ENCODE measurements at places on chromosomes 16 and 17.

GRCh38 chr17:8004899-8005298, 2.5 kb downstream of the GUCY2D start:
- DNase-seq = no peak

GRCh38 chr16:46830417-46830901, 521 bp downstream of the C16orf87 start:
- peak; percentile 51 for DNase-seq

DNA sequence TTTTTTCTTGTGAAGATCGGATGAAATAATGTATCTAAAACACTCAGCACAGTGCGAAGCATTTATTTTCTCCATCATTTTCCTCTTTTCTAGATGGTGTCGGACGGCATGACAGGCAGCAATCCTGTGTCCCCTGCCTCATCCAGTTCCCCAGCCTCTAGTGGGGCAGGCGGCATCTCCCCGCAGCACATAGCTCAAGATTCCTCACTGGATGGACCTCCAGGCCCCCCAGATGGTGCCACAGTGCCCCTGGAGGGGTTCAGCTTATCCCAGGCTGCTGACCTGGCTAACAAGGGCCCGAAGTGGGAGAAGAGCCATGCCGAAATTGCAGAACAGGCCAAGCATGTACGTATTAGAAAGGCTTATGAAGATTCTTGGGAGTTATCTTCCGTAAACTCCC, 5.0 kb downstream of the SRCAP start:
- no peak for DNase-seq

GRCh38 chr17:50123649-50124349, 6.2 kb downstream of the SAMD14 start:
- DNase-seq = no peak

- DNase-seq = no peak
These were observed 20.7 kb downstream of the TOM1L2 start for GRCh38 chr17:17951524-17951923.

- no peak for DNase-seq
These were observed 65.7 kb downstream of the CCDC182 start for GRCh38 chr17:57679356-57679755.

DNA sequence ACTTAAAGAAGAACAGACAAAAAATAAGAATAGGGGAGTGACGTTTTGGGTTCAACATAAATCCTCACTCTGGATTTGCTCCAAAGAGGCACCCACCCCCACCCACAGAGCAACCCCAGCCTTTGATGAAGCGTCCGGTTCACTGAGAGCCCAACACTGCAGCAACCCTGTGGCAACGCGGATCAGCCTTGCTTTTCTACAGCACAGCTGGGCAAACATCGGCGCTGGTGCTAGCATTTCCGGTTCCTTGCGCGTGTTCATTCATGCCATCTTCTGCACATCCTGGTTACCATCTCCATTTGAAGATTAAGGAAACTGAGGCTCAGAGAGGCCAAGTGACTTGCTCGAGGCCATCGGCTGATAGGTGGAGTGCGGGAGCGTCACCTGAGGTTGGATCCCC, 8.7 kb upstream of the GINS2 start:
- DNase-seq = no peak

- DNase-seq = no peak
These were observed 1.6 kb downstream of the HEATR3 start for GRCh38 chr16:50067290-50067853.

DNA sequence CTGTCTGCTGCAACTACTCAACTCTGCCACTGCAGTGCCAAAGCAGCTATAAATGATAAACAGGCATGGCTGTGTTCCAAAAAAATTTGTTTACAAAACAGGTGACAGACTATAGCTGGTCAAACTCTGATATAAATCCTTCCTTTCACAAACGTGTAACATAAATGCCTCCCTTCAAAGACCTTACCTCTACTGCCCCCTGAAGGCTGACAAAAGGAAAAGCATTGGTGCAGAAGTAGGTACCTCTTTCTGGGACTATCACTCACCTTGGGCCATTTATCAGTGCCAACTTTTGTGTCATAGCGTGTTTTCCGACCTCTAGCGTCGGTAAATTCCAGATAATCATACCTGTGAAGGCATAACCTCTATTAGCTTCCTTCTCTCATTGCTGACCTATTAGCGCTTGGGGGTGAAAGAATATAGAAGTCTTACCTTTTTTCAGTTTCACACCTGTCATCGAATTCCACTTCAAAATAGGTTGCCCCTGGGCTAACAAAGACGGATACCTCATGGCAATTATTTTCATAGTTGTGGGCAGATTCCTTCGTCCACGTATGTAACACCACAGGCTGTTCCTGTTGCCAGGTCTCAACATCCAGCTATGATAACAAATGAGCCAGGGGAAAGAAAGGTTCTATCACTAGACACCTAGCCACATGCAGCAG, 67.9 kb downstream of the ZZEF1 start:
- no peak for DNase-seq

GRCh38 chr16:81936209-81937000, 74.9 kb downstream of the SDR42E1 start:
- no peak for DNase-seq

DNA sequence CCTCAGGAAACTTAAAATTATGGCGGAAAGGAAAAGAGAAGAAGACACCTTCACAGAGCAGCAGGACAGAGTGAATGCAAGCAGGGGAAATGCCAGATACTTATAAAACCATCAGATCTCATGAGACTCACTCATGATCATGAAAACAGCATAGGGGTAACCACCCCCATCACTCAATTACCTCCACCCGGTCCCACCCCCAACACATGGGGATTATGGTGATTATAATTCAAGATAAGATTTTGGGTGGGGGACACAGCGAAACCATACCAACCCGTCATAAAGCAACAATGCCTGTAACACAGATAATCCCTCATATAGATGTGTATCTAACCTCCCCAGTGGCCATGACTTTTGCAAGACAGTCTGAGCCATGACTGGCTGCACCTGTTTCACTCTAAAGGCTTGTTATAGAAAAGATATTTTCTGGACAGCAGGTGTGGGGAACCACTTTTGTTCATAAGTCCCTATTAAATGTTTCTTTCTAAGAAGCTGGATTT, 7.0 kb upstream of the GSDMA start:
- DNase-seq = no peak

DNA sequence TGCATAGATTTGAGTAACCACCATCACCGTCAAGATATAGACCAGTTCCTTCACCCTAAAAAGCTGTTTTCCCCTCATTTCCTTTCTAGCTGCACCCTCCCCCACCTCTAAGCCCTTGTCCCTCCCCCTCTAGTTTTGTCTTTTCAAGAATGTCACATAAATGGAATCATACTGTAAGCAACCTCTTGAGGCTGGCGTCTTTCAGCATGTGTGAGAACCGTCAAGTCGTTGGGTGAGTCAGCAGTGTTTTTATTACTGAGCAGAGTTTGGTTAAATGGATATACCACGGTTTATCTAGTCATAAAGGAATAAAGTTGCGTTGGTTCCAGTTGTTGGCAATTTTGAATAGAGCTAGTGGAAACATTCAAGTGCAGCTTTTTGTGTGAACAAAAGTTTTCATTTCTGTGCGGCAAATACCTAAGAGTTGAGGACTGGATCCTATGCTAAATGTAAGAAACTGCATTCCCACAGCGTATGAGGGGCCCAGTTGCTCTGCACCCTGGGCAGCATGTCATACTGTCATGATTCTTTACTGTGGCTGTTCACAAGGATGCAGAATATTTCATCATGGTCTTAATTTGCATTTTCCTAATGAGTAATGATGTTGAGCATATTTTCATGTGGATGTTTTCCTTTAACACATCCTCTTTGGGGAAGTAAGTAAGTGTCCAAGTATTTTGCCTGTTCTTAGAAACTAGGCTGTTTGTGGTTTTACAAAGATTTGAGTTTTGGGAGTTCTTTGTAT, 264.3 kb downstream of the CPPED1 start:
- DNase-seq = peak; percentile 23

GRCh38 chr16:55809851-55810250, 23.0 kb downstream of the CES1 start:
- DNase-seq = no peak

DNA sequence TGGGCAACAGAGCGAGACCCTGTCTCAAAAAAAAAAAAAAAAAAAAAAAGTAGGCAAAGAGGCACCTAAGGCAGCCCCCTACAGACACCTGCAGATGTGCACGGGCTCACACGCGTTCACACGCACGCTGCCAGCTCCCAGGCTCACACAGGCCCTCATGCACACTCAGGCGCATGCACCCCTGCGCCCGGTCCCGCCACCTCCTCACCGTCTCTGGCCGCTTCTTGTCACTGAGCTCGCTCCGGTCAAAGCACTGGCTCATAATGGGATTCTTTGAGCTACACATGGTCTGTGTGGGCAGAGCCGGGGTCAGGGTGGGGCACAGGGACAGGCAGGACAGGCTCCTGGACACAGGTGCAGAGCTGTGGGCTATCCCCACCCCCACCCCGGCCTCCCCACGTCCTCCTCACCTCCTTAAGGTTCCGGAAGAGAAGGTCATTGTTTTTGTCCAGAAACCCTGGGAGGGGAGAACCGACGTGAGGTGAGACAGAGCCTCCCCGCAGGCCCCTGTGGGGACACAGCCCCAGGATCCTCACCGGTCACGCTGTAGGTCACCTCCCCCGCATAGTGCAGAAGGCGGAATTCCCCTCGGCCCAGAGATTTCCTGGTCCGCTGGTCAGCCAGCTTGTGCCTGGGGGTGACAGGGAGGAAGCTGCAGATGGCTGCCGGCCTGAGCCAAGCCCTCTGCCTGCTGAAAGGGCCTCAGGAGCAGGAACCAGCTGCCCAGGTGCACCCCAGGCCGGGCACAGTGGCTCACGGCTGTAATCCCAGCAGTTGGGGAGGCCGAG, 17.9 kb downstream of the MYO1C start:
- DNase-seq = no peak

GRCh38 chr16:30053376-30054015, 12.1 kb upstream of the ALDOA start:
- DNase-seq = no peak

- no peak for DNase-seq
These were observed 259.9 kb upstream of the IRX3 start for GRCh38 chr16:54546521-54546920.

DNA sequence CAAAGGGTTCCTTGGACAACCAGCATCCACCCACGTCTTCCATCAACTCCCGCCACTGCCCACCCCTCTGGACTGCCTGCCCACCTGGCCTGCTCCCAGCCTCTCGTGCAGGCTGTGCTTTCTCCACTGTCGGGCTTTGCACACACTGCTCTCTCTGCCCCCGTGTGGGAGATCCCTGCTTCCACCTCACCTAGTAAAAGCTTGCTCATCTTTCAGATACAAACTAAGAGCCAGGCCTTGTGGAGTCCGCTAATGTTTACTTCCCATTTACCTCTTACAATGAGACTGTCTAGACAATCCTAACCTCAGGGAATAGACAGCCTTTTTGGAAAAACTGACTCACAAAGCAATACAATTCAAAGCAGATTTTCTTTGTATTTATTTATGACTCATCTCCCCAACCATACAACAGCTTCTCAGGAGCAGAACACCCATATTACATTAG, 67.6 kb downstream of the USP31 start:
- no peak for DNase-seq

- no peak for DNase-seq
These were observed 8.5 kb downstream of the REXO5 start for GRCh38 chr16:20814784-20815183.

DNA sequence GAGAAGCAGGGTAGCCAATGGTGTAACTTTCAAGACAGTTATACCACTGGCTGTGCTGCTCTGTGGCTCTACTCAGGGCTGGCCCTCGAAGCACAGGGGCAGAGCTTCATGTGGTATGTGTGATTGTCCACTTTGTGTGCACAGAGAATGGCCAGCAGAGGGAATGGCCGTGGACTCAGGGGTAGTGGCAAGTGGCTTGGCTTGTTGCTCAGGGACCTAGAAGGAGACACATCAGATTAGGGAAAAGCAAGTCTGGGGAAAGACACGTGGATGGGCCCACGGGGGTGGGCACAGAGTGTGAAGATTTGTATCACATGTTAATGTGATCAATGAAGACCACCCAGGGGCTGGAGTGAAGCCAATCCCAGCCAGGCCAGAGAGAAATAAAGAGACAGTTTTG, 20.0 kb upstream of the XYLT2 start:
- no peak for DNase-seq

DNA sequence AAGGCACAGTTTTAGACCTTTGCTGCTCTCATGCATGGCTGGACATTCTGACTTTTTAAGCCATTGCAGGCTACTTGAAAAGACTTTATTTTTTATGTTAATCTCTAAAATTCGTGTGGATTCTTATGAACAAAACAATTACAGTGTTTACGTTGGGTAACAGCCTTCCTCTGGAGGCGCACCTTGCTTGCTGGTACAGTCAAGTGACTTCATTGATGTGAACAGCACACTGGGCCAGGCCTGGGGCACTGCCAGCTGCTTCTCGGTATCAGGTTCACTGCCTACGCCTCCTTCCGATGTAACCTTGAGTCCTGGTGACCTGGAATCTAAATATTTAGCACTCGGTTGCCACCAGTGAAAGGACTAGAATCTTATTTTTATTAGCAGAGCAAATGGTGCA, 27.8 kb downstream of the MARCHF10 start:
- no peak for DNase-seq

DNA sequence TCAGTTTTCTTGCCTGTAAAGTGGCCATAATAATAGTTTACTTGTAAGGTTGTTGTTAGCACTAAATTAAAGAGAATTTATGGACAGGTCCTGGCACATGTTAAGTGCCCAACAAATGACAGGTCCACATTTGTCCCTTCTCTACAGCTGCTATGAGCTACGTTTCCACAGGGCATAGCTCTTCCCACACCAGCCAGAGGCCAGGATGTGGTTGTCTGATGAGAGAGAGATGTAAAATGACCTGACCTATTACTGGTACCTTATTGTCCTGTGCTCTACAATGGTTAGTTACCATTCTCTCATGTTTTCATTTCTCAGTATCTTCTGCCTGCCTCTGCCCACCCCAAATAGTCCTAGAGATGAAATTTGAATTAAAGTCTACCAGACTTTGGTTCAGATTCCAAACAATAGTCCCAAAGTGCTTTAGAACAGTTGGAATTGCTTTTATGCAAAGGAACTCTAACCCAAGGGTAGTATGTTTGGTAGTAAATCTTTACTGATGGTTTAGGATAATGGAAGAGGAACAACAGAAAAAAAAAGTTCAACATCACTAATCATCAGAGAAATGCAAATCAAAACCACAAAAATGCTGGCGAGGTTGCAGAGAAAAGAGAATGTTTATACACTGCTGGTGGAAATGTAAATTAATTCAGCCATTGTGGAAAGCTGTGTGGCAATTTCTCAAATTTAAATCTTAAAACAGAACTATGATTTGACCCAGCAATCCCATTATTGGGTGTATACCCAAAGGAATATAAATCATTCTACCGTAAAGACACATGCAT, 57.1 kb upstream of the ANKFN1 start:
- DNase-seq = no peak

GRCh38 chr17:63682441-63682840, 17.5 kb downstream of the LIMD2 start:
- no peak for DNase-seq

GRCh38 chr16:87252269-87252970, 64.8 kb downstream of the C16orf95 start:
- DNase-seq = no peak

- no peak for DNase-seq
These were observed 14.4 kb downstream of the BRIP1 start for GRCh38 chr17:61848896-61849295.

- DNase-seq = no peak
These were observed 336.4 kb downstream of the SEC14L1 start for GRCh38 chr17:77476931-77477805.

GRCh38 chr17:48546137-48546923, 1.4 kb upstream of the HOXB2 start:
- no peak for DNase-seq
